ENCODE measurements at places on chromosomes 12 and 14. TPM values are rescaled to one million over a fixed set of nuclear protein-coding genes. Genes with fewer than 3 reads are reported as not detected.

DNA sequence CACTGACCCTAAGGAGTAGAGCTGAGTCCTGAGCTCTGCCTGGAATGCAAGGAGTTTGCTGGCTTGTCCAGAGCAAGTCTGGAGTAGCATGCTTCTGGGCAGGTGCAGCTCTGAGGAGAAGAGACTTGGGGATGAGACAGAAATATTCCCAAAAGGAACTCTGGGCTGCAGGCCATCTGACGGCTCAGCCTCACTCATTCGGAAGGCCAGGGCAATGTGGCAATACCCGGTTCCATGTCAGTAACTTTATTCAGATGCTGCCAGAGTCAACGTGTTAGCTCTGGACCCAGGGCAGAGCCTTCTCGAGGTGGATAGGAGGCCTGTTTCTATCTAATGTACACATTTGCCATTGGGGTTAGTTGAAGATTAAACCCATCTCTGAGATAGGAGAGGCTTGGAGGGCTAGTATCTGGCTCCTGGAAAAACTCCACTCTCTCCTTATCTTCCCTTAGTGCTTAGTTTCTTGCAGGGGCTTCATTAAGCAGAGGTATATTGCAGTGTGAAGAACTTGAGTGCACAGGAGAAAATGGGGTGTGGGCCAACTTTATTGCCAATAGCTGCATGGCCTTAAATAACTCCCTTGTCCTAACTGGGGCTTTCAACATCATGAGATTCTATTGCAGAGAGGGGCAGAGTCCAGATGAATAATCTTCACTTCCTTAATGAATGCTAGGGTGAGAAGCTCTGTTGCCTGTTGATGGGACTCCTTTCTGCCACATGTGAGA, 65.6 kb downstream of the NTF3 start:
- DNase-seq = no peak

GRCh38 chr14:97976861-97977260, 1179.7 kb downstream of the VRK1 start:
- DNase-seq = no peak

DNA sequence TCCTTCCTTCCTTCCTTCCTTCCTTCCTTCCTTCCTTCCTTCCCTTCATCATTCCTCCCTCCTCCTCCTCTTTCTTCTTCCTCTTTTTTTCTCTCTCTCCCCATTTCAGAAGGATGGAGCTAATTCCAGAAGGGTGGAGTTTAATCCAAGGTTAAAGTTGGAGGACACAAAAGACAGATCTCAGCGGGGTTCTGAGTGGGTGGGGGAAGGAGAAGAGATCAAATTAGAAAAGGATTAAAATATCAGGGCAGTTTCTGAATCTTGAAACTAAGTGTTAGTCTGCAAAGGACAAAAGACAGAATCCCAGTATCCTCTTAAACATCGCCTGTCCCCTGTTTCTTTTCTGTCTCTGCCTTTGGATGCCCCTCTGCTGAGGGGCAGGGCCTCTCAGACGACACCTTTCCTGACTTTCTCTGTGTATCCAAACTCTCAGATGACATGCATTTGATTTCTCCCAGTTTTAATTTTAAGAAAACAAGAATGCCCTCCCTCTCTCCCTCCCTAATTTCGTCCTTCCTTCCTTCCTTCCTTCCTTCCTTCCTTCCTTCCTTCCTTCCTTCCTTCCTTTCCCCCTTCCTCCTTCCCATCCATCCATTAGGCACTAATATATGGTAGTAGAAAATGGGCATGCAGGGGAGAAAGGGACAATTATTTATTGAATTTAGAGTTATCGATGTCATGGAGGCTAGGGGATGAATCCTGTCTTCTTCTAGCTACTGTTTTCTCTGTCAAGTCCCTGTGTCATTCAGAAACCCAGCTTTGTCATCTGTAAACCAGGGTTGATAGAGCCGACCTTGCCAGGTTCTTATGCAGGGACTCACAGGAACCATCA, 269.1 kb downstream of the VRK1 start:
- no peak for DNase-seq

GRCh38 chr14:58398495-58398894, 2.8 kb downstream of the TOMM20L start:
- DNase-seq = no peak

RFLNA gene
- total RNA-seq = not detected

DNA sequence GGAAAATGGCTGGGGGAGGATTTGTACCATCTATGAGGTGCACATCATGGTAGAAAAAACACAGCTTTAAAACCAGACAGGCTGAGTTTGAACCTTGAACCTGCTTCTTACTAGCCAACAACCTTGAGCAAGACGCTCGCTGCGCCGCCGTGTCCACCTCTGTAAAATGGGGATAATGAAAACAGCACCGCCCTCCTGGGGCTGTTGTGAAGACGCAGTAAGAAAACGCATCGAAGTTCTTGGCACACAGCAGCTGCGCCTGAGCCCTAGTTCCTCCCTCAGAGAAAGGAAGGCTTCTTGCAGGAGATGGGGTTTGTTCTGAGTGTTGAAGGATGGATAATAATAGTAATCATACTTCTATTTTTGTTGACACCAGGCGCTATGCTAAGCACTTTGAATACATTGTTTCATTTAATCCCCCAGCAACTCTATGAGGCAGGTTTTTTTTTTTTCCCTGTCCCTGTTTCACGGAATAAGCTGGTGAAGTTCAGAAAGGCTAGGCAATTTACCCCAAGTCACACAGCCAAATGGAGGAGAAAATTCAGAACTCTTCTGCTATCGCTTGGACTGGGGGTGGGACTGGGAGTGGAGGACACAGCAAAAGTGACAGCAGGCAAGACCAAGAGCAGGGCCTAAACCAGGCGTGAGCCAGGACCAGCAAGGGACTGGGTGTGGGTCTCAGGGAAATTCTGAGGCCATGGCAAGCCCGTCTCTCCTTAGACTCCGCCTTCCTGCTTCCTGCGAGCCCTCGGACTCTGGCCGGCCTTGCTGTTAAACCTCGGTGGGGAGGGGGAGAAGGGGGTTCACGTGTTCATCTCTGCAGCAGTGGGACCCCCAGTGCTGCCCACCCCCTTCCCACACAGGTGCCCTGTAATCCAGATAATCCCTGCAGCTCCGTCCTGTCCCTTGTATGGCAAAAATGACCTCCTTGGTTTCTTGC, 97.5 kb downstream of the LRRC74A start:
- DNase-seq = no peak

GRCh38 chr12:116612436-116612835, 53.3 kb downstream of the MAP1LC3B2 start:
- no peak for DNase-seq

DNA sequence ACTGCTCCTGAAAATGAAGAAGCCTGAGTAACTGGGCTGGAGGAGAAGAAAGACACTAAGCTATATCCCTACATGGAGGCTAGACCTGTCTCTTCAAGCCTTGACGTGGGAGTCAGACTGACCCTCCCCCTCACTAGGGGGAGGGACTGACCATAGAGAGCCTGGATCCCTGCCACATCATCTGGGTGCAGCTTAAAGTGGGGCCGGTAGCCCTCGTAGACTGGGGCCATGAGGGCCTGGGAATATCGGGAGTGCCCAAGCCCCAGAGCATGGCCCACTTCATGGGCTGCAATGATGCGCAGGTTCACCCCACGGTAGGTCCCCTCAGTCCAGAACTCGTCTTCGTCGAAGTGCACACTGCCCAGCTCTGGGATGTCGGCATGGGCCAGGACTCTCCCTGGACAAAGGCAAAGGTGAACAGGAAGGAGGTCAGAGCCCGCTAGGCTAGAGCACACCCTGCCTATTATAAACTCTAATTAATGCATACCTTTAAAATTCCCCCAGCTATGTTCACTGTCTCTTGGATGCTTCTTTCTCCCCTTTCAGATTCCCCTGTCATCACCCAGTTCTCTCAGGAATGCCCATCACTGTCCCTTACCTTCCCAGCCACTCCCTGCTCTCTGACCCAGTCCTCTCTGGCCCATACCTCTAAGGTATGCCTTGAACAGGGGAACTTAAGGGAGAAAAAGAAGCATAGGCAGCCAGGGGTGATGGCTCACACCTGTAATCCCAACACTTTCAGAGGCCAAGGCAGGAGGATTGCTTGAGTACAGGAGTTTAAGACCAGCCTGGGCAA, 3.2 kb downstream of the MMP19 start:
- DNase-seq = no peak

KRT75 gene
- total RNA-seq = not detected

GRCh38 chr14:32934073-32934880, 4.4 kb upstream of the NPAS3 start:
- no peak for DNase-seq

- no peak for DNase-seq
Measured at GRCh38 chr12:97711392-97711791, 248.8 kb downstream of the RMST start.

DNA sequence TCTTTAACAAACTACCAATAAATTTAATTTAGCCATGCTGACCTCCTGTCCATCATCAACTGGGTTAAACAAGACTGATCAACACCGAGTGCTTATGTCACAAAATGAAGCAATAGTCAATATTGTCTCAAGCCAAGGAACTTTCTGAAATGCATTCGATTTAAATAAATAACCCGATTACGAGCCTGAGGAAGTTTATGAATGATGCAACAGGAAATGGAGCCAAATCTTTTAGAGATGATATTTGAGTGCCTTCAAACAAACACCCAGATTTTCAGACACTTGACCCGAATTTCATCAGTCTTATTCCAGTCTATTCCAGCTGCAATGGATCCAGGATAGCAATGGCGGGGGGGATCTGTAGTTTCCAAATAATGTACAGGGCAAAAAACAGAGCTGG, 27.9 kb downstream of the FAR2 start:
- DNase-seq = no peak

DNA sequence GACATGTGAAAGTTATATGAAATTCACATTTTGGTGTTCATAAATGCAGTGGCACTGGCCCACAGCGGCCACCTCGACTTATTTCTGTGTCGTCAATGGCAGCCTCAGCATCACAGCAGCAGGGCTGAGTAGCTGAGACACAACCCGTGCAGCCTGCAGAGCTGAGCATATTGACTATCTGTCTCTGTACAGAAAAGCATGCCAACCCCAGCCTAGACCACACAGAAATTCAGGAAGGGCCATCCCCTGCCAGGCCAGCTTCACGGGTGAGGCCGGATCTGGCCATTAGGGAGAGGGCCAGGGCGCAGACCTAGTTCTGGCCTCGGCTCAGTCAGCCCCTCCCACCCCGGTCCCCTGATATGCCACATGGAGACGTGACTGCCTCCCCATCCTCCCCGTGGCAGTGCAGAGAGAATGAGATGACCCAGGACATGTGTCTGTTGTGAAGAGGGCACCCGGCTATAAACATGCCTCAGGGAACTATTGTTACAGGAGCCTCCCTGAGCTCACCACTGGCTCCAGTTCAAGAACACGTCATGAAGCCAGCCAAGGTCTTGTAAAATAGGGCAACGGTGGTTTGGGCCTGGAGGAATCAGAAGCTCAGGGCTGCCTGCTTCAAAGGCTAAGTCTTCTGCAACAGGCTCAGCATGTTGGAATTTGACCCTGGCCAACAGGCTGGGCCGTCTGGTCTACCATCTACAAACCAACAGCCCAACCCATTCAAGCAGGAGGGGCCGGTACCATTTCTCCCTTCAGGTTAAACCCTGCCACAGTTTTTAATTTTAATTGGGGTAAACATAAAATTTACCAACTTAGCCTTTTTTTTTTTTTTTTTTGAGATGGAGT, 25.5 kb downstream of the SCARB1 start:
- DNase-seq = peak; percentile 94

DNA sequence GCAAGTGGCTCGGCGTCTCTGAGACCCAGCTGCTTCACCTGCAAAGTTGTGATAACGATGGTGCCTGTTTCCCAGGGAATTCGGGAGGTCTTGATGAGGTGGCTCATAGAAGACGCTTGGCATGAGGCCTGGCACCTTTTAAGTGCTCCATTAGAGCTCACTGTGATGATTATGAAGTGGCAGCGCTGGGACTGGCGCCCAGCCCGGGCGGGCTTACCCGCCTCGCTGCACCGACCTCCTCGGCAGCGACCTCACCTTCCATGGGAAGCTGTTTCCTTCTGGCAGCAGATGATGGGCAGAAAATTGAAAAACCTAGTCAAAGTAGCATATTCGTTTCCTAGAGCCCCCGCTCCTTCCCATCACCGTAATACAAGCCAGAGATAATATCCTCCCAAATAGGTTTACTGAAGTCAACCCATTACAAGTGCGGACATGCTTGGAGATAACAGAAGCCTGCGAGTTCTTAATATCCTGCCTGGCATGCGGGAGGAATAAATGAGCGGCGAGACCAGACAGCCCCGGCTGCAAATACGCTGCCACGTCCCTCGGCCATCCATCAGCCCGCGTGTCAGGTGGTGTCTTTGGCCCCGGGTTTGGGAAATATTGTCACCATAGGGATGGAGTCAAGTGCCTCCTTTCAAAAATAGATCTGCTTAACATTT, 35.2 kb upstream of the DLK1 start:
- no peak for DNase-seq

COX8C gene
- not detected for total RNA-seq

Data from HT1080 (cell line).